Cerebellar nuclear complex (tissue), 1 donor: ENCODE measurements at places on chromosomes 1 and 21.

DNA sequence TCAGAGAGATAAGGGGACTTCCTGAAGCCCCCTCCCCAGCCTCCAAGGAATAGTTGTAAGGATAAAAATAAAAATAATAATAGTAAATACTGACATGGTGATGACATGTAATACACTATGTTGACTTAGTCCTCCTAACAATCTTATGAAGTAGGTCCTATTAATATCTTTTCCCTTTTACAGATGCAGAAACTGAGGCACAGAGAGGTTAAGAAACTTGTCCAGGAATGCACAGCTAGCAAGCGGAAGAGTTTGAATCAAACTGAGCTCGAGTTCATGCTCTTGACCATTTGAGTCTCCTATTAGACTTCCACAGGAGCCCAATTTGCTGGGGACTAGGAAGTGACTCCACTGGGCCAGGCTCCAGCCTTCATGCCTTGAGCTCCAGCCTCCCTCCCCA is 194.8 kb downstream of the GRIK3 start:
- DNase-seq, result no peak

- no peak for DNase-seq
Observed at GRCh38 chr1:201021630-201022492, 1.7 kb downstream of the KIF21B start.

GRCh38 chr1:194052514-194053338 is 866.3 kb upstream of the B3GALT2 start:
- no peak for DNase-seq

- no peak for DNase-seq
Observed at GRCh38 chr21:14483296-14483695, 62.8 kb downstream of the SAMSN1 start.

GRCh38 chr1:42674214-42674613 is 8.0 kb upstream of the YBX1 start:
- DNase-seq, result no peak

GRCh38 chr1:86318436-86318835 is 77.7 kb downstream of the ODF2L start:
- no peak for DNase-seq
